CD8-positive, alpha-beta memory T cell (primary cell): ENCODE measurements at places on chromosomes 5 and 9.

GRCh38 chr9:77488439-77489126 lies 159.5 kb downstream of the GNA14 start:
- no peak for DNase-seq

- DNase-seq = no peak
Measured at GRCh38 chr5:133527311-133527710, 85.0 kb downstream of the FSTL4 start.

DNA sequence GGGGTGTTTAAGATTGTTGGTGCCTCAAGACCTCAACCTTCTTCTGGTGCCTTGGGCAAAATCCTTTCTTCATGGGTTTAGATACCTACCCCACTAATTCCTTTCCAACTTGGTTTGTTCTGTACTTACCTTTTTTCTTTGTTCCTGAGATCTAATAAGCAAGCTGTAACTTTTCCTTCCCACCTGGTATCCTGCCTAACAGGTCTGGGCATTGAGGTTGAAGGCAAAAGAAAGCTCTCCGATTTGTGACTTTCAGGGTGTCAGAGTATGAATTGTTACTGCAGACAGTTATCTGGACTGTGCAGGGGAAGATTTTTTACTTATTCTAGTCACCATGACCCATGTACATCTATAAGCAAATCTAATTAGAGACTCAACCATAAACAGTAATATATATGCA lies 162.6 kb upstream of the DMRT1 start:
- no peak for DNase-seq

GRCh38 chr5:177096162-177097015 lies 9.7 kb downstream of the FGFR4 start:
- no peak for DNase-seq

- no peak for DNase-seq
Measured at GRCh38 chr5:156560002-156560401, 233.0 kb downstream of the SGCD start.

DNA sequence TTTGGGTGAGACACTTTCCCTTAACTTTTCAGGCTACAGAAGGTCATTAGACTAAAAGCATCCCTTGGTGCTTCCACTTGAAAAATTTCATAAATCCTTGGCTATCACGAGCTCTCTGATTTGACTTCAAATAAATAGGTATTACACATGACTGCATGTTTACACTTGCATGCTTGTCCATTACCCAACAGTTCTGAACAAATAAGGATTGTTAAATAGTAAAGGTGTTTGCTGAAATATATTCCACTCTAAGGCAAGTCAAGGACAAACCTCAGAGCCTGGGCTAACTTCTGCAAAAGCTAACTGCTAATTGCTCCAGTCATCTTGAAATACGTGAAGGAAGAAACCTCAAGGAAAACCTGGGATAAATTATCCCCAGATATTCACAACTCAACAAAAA lies 14.5 kb downstream of the FBXW2 start:
- no peak for DNase-seq

- no peak for DNase-seq
Measured at GRCh38 chr5:113531481-113532159, 18.1 kb downstream of the YTHDC2 start.

DNA sequence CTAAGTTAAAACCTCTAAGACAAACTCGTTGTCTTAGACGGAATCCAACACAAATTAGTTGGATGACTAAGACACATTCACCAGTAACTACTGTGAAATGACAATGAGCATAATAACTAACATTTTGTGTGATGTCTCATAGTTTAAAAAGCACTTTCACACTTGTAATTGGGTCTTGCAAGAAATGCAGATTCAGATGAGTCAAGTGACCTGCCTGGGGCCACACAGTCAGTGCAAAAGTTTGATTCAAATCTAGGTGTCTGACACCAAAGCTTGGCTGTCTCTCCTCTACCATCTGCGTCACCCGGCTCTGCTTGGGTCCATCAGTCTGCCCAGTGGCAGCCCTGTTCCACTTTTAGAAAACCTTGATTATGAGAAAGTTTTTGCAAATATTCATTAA lies 143.7 kb downstream of the TTLL11 start:
- DNase-seq = no peak

DNA sequence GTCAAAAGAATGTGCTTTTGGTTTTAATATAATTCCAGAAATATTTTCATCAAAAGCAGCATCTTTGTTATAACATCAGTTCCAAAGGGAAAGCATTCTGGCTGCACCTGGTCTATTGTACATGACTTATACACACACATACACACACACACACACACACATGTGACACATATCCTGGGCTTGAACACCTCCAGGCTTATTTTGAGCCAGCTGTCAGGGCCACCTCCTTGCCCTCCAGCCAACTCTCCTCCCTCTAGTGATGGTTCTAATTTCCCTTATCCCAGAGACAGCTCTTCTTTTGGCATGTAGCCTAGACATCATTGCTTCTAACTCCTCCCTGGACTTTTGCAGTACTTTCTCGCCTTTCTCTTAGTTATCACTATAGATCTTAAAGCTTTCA lies 115.0 kb downstream of the PIK3R1 start:
- no peak for DNase-seq

DNA sequence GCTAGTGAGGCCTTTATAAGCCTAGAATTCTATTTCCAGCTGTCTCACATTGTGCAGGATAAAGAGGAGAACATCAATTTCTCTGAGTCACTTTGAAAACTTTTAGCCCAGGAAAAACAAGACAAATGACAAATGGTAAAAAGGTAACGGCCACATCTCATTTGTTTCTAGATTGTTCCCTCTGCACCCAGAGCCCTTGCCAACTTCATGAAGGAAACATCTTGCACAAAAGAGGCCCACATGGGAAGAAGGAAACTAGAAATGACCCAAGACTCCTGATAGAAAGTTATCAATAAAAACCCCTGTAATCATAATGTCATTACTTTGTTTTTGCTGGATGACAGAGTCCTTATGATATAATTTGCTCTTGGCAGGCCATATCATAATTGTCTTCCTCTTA lies 5.3 kb downstream of the DPYSL3 start:
- DNase-seq = no peak

GRCh38 chr9:114798780-114799427 lies 6.9 kb downstream of the TNFSF15 start:
- DNase-seq = no peak

DNA sequence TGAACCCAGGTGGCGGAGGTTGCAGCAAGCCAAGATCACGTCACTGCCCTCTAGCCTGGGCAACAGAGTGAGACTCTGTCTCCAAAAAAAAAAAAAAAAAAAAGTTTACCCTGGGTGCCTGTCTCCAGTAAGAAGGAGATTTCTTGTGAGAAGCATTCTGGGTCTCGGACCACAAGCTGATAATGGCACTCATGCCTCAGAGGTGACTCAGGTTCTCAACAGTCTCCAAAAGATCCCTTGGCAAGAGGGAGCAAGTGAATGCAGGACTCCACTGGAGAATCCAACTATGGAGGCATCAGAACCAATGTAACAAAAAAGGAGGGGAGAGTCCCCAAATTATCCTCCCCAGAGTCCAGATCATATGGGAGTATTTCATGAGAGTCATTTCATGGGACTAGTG lies 106.0 kb upstream of the LRRTM2 start:
- no peak for DNase-seq

- DNase-seq = no peak
Measured at GRCh38 chr5:133245191-133246052, 193.6 kb downstream of the HSPA4 start.

- DNase-seq = no peak
Measured at GRCh38 chr9:36942891-36943290, 91.2 kb downstream of the PAX5 start.

DNA sequence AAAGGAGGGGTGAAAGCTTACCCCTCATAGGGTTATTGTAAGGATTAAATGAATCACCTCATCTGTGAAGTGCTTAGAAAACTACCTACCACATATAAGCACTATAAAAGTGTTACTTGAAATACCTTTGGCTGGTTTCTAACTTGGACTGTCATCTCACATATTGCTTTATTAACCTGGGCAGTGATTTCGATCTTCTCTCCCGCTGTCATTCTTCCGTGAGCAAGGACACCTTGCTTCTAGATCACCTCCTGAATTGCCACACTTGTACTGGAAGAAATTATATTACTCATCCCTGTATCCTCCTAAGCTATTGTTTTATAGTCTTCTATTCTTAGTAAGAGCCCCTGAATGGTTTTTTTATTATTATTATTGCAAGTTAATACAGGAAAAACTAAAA lies 34.0 kb upstream of the GRAMD2B start:
- DNase-seq = no peak

DNA sequence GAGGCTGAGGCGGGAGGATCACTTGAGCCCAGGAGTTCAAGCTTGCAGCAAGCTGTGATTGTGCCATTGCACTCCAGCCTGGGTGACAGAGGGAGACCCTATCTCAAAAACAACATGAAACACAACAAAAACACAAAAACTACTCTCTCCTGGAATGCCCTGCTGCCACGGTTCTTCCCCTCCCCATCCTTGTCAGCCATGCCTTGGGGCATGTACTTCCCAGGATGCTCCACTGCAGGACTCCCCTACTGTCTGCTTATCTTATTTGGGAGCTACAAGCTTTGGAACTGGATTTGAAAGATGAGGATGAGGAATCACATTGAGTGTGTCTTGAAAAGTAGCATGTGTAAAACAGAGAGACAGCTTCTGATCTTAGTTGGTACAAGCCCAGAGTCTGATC lies 40.1 kb upstream of the KIAA1958 start:
- no peak for DNase-seq

DNA sequence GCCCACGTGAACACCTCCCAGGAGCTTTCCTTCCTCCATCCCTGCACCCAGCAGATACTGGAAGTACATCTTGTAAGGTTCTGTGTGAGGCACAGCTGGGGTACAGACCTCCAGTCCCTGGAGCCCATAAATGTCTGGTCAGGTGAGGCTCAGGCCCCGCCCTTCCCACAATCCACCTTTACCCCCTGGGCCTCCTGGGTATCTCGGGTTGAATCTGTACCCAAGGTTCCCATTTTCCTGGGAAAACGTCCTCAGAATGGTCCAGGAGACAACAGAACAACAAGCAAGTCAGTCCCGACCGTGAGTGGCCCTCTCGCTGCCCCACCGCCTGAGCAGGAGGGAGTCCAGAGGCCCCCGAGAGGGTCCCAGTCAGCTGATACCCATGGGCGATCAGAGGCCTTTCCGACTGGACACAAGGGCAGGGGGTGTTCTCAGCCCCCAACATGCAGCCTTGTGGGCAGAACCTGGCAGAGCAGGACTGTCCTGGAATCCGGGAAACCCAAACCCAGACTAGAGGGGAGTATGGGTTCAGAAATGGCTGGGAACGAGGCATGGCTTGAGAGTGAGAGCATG lies 4.3 kb downstream of the SPATA31E1 start:
- DNase-seq = no peak

- no peak for DNase-seq
Measured at GRCh38 chr5:176762489-176762888, 47.9 kb upstream of the UNC5A start.

DNA sequence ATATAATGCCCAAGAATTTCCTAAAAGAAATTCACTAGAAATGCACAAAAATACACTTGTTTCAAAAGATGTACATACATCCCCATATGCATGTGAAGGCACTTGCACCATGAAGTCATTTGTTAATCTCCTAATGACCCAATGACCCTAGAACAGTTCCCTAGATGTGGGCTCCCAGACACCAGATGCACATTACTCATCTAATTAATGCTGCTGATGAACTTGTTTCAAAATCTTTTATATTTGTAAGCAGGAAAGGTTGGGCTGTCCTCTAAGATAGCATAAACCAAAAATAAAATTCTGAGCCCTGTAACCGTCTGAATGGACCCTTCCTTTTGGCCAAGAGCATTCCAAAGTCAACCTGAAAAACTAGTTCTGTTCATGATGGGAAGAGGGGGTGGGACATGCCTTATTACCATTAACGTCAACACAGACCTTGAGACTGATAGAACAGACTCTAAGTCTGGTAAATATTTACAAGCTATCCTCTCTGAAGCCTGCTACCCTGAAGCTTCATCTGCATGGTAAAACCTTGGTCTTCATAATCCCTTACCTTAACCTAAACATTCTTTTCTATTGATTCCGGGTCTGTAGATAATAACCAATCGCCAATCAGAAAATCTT lies 91.0 kb upstream of the DAPK1 start:
- DNase-seq = no peak

- DNase-seq = peak; percentile 41
Measured at GRCh38 chr9:137520614-137521404, 29.4 kb downstream of the PNPLA7 start.

GRCh38 chr5:76625087-76625815 lies 2.0 kb upstream of the F2RL2 start:
- no peak for DNase-seq

DNA sequence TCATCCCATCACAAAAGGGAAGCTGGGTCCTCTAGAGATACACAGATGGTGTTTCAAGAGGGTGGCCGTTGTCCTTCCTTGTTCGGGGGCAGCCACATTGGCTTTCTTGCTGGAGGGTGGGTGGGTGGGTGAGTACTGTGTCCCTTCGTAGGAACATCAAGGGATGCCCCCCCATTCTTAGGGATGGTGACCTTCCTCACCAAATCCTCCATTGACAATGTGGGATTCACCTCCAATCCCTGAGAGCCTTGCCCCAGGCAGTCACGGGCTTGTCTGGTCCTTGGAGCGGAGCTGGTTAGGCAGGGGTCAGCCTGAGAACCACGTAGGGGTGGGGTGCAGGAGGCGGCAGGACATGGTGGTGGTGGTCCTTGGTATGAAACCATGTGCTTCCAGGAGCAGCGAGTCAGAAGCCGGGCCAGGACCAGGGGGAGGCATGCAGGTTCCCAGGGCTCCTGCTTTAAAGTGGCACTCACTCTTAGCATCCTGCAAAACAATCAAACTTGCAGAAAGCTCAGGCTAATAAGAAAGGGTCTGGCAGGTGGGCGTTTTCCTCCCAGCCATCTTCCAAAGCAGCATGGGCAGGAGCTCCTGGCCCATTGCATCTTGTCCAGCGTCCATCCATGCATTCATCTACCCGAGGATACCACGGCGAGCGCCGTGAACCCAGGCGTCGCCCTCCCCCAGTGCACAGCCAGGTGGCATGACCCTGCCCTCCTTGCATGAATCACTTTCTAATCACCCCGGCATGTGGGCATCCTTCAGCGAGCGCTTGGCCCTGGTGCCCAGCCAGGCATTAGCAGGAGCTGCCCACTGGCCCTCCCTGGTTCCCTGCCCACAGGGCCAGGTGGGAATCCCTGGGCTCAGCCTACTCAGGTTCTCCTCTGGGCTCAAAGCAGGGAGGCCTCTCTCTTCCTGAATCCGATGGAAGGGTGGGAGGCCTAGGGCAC lies 76.4 kb downstream of the NTNG2 start:
- no peak for DNase-seq

DNA sequence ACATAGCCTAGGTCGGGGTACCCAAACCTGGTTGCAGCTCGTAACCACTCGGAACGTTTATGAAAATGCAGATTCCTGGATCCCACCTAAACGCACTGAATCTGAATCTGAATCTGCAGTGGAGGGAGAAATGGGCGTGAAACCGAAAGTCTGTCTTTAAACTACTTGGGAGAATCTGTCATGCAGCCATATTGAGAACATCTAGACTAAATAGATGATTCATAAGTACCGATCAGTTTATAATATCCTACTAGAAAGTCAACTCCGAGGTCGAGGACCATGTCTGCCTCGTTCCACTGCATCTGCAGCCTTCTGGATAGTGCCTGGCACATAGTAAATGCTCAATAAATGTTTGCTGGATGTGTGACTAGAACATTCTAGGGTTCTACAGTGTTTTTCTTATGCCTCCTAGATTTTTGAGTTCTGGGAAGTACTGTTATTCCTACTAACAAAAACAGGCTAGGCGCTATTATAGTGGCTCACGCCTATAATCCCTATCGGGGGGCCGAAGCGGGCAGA lies 632 bp downstream of the COQ4 start:
- no peak for DNase-seq

- DNase-seq = no peak
Measured at GRCh38 chr5:42020788-42021530, 95.9 kb downstream of the FBXO4 start.
